Calu3 (cell line): ENCODE measurements at places on chromosomes 7 and 10. TPM values are rescaled to one million over a fixed set of nuclear protein-coding genes. Genes with fewer than 3 reads are reported as not detected.

Gene EPO
- not detected in 2 replicates for total RNA-seq

Gene TMEM178B
- 1.5 and 4.6 TPM in 2 replicates for total RNA-seq

Gene GPR37
- total RNA-seq = 7.5 and 7.9 TPM in 2 replicates

Gene TAS2R5
- 3.0 and 3.6 TPM in 2 replicates for total RNA-seq

- H3K36me3 ChIP-seq = peaks cover 52% of the 10 kb centered on the region
- DNase-seq = no peak
- H3K27me3 ChIP-seq = no peaks in the 10 kb centered on the region
- peaks cover 19% of the 10 kb centered on the region for H3K4me1 ChIP-seq
Observed at GRCh38 chr10:73762915-73763314, 18.7 kb downstream of the SEC24C start.

DNA sequence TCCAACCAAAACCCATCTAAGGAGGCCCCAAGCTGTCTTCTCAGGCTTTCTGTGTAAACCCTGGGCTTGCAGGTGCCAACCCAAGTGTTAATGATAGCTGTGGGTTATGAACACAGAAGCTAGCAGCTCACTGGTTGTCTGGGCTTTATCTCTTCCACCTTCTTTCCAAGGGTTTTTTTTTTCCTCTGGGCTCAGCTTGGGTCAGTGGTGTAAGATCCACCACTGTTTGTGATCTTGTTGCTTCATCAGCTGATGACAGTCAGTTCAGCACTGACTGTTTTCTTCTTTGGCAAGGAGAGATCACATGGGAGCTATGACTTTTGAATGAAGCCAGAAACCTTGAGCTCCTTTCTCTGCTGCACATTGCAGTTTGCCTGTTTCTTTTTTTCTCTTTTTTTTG lies 4.6 kb downstream of the GTPBP4 start:
- H3K27me3 ChIP-seq = no peaks in the 10 kb centered on the region
- H3K4me1 ChIP-seq = peaks cover 25% of the 10 kb centered on the region
- DNase-seq = no peak
- H3K36me3 ChIP-seq = peaks cover 84% of the 10 kb centered on the region
- H3K4me3 ChIP-seq = no peak overlapping the region

DNA sequence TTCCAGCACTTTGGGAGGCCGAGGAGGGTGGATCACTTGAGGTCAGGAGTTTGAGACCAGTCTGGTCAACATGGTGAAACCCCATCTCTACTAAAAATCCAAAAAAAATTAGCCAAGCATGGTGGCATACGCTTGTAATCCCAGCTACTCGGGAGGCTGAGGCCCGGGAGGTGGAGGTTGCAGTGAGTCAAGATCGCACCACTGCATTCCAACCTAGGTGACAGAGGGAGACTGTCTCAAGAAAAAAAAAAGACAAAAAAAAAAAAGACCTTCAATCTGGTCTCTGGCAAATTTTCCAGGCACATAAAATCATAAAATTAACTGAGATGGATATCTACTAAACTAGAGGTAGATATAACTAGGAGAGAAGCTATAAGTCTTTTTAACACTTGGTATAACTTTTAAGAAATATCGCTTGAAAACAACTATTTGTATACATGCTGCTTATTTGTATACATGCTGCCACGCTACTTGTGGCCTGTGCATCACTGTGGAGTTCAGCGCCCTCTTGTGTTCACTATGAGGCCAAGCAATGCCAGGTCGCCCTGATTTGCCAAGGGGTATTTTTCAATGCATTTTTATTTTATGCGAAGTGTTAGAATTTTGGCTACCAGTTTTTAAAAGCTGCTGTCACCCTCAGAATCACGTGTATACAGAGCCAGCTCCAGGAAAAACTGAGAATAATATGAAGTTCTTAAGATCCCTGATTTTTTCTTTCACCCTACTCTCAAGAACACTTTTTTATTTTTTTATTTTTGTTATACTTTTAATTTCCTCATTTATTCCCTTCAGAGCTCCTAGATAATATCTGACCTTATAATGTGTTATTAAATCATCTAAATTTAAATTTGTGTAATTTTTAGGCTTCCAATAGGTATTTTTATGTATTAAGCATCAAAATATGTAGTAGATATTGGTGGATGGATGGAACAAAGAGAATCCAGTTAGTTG lies 26.7 kb downstream of the CYCS start:
- H3K36me3 ChIP-seq = peaks cover 8% of the 10 kb centered on the region
- H3K27me3 ChIP-seq = no peaks in the 10 kb centered on the region
- H3K27ac ChIP-seq = no peak overlapping the region
